ENCODE measurements at places on chromosomes 5 and 9.

DNA sequence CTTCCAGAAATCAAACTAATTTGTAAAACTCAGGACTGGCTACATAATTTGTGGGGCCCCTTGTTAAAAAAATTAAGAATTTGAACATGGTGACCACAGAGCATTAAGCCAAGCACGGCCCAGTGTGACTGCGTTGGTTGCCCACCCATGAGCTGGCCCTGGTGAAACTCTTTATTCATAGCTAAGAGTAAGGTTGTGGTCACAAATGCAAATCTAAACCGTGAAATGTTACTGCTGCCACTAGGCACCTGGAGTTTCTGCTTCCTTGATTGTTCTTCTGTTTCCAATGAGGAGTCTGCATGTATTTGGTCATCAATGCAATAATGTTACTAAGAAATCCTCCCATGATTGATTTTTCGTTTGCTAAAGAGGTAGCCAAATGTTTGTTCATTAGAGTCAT, 4.2 kb downstream of the GCNT1 start:
- no peak for DNase-seq

- DNase-seq = no peak
These were observed 233.7 kb downstream of the ENC1 start for GRCh38 chr5:74406844-74407243.

DNA sequence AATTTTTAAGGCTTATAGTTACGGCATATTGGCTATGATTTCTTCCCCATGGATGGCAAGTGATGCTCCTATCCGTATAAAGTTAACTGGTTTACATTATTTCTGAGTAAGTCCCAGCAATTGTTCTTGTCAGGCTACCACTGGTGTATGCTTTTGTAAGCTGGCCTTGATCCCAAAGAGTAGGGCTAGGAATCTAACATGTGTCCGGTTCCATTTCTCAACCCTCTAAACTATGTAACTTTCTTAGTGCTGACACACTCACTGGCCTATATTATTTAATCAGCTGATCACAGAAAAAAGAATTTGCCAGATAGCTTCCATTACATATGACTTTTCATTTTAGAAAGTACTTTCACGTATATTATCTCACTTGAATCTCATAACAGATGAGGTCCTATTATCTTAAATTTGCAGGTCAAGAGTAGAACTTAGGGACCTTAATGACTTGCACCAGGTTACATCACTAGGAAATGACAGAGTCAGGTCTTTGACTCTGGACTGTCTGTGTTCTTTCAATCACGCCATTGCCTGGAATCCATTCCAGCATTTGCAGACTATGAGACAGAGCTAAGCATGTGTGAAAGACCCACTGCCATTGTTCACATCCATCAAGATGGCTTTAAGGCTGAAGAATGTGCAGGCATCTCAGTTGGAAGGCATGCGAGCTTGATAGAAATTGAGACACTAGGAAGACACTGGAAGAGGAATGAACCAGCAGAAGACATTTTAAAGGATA, 362.9 kb downstream of the ARRDC3 start:
- no peak for DNase-seq

DNA sequence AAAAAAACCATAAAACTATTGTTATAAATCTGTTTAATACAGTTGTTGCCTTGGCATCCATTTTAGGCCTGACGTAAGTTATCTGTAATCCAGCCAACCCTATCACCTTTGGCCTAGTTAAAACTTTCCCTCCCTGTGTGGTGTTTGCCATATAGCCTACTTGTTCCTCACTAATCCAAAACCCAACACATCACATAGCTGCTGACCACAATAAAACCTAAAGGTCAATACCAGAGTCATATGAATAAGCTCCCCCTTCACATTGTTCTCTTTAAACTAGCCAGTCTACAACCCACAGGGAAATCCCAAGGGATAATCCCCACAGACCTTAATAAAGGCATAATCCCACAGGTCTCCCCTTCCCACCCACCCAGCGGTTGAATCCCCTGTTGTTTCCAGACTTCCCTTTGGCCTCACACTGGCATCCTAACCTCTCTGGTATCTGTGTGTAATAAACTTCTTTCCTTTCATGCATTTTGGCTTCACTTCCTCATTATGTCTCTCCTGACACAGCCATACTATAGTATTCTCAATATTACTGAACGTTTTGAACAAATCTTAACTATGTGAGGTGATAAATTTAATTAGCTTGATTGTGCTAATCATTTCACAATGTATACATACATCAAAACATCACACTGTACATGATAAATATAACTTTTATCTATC, 50.8 kb downstream of the DTWD2 start:
- DNase-seq = no peak

DNA sequence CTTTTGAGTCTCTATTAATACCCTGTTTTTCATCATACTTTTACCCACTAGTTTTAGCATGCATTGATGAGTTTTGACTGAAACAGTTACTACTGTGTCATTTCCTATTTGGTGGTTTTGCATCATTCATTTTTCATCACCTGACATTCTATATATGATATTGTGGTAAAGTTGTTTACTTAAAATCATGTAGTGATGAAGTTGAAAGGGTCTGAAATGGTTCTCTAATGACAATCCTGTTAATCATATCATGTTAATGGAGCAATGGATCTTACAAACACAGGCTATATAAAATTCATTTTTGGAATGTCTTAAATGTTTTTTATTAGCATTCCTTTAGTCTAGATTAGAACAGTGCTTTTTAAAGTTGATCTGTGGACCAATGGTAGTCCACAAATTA, 84.1 kb downstream of the ERBIN start:
- no peak for DNase-seq

DNA sequence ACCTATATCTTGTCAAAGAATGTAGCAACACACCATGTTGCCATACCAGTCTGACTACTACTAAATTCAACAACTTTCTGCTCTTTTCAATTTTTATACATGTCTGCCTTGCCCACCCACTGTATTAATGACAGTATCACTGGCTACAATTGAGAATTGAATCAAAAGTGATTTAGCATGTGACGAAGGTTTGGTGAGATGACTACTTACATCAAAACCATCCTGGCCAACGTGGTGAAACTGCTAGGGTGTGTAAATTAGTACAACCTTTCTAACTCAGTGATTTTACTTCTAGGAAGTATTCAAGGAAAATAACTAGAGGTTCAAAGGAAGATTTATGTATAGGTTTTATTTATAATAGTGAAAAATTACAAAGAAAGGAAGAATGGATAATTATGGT, 109.8 kb downstream of the UNC13B start:
- DNase-seq = no peak

GRCh38 chr9:38042626-38043357, 26.2 kb downstream of the SHB start:
- DNase-seq = no peak
